Stimulated activated CD8-positive, alpha-beta memory T cell treated with anti-CD3 and anti-CD28 coated beads, Interleukin-15, amount 100 ng/mL, for 24 hours (primary cell): ENCODE measurements at places on chromosomes 5 and 9.
A peak's percentile ranks its signal among the peaks of the same experiment; 100 is the strongest.

- DNase-seq: no peak
Observed at GRCh38 chr9:82081496-82081895, 92.9 kb downstream of the SPATA31D1 start.

DNA sequence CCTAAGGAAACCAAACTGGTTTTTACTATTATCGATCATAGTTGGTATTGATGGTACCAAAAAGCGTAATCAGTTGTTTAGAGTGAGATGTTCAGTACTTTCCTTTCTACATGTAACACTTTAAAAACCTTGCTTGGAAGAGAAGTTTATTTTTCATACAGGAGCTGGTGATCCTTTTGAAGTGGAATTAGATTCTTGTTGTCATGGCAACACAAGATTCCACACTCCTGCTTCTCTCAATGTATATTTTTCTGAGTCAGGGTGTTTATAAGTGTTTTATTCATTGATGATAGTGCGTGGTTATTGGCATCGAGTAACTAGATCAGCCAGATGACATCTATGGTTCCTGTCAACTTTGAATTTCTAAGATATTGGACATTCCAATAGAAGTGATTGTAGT, 181.1 kb upstream of the CHD1 start:
- no peak for DNase-seq

DNA sequence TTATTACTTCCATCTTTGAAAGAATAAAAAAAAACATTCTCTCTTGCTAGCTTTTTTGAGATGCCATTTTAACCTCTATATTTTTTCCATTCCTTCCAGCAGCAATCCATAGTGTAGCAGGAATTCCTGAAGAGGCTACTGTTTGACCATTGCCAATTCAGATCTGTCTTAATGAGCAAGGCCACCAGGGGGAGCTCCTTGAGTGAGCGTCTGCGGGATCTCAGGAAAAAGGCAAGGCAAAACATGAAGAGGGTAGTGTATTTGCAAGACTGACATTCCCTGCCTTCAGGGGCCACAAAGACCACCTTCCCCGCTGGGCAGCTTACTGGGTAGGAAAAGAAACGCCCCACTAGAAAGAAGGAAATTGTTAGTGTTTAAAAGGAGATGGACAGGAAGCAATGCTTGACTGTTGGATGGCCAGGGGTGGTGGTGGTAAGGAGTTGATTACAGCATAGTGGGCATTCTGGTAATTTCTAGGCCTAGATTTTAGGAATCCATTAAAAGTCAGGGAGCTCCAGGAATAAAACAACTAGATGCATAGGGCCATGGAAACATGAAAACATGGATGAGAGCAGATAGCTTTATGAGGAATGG, 206.6 kb upstream of the HAPLN1 start:
- no peak for DNase-seq

DNA sequence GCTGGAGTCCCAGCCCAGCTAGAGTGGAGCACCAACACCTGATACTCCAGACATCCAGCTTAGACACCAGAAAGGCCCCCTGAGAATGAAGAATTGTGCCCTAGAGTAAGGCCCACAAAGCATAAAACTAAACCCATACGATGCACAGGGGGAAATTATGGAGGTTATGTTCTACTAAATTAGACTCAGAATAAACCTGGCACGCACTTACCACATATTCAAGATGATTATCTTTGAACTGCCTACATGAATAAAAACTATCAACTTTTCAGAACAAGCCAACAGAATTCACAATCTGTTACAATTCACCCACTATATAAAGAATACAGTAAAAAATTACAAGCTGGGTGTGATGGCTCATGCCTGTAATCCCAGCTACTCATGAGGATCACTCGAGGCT, 168.5 kb downstream of the CPLANE1 start:
- DNase-seq: no peak

DNA sequence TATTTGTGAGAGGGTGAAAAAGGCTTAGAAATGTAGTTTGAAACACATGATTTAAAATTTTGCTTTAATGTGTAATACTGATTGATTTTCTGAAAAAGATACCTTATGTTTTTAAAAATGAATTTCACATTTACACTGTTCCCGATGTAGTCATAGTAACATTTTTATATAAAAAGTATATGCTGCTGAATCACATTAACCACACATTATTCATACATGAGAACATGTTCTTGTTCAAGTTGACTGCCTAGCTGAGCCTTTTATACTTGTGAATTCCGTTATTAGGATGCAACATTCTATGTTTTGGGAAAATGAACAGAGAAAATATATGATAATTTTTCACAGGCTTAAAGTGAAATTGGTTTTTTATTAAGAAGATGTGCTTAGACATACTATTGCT, 461.1 kb upstream of the NUDT12 start:
- no peak for DNase-seq

- DNase-seq: no peak
Observed at GRCh38 chr5:141603923-141604717, 14.7 kb downstream of the DIAPH1 start.

- DNase-seq: peak; percentile 56
Observed at GRCh38 chr9:129460323-129461261, 160.3 kb downstream of the C9orf50 start.

DNA sequence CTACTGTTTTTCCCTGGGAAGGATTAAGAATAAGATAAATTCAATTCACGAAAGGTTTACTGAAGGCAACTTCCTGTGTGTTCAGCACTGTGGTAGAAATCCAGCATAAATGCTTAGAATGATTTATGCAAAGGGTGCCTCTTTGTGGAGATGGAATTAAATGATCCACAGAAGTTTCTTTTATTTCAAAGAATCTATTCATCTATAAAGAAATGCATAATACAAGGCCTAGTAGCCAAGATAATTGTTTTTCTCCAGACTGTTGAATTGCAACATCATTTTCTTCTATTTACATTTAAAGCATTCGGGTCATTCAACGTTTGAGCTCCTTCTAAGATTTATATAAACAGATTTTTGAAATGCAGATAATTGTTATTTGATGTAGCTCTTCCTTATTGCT, 138.8 kb upstream of the NFIL3 start:
- DNase-seq: no peak

DNA sequence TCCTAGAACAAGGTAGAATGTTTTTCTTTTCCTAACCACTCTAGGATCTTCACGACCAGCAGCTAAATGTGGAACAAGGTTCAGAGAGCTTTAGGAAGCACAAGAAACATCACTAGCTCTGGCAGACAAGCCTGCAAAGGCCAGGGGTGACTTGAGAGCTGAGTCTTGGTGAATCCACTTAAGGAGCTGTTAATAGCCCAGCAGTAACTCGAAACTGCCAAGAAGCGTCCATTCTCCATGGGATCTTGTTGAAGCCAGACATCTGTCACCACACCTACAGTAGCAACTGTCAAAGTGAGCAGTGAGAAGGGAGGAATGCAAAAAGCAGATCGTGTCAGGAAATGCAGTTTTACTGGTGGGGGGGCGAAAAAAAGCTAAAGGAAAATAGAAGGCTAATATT, 87.2 kb downstream of the ATPSCKMT start:
- no peak for DNase-seq

DNA sequence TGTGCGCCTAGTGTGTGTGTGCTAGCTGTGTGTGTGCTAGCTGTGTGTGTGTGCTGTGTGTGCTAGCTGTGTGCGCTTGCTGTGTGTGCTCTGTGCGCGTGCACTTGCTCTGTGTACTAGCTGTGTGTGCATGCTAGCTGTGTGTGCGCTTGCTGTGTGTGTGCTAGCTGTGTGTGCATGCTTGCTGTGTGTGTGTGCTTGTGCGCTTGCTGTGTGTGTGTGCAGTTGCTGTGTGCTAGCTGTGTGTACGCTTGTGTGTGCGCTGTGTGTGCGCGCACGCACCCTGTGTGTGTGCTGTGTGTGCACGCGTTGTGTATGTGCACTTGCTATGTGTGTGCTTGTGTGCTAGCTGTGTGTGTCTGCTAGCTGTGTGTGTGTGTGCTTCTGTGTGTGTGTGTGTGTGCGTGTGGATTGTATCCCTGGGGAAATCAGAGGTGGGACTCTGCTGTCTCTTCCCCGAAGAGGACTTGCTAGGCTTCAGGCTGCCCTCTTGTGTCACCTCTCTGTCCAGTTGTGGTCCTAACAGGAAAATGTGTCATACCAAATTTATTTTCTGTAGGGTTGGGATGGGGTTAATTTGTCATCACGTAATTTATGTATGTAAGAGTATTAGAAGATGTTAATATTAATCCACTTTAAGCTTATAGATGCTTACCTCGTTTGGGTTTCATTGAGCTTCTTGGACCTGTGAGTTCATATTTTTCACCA, 38.9 kb downstream of the TPPP start:
- DNase-seq: no peak

DNA sequence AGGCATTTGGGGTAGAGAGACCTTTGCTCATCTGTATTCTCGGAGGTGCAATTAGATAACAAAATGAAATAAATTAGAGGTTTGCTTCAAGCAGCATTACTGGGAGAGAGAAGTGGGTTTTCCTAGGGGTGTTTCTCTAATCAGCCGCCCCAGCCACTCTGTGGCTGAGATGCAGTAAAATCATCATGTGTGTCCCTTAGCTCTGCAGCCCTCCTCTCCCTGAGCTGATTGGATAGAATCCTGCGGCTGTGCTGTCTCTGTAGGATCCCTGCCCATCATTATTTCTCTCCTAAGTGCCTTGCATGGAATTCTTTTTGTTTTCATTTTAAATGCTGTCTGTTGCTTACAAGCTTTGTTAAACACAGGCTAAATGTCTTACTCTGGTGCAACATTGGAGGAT, 171.4 kb downstream of the SH3GL2 start:
- DNase-seq: no peak

DNA sequence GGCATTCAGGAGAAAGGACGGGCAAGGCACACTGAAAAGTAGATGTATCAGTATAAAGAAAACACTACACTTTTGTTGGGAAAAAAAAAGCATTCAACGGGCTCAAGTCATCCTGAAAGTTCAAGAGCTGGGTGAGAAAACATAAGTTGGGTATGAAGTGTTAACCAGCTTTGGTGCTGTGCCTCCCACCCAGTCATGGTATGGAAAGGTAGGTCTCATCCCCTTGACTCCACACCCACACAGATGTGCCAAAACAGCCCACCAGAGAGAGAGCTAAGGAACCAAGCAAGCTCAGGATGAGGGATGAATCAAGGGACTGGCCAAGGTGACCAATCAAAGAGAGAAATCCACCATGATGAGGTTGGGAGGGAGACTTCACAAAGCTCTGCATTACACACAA, 54.7 kb downstream of the ESM1 start:
- DNase-seq: no peak

GRCh38 chr5:168165221-168165914, 126.1 kb upstream of the WWC1 start:
- no peak for DNase-seq

- DNase-seq: no peak
Observed at GRCh38 chr5:17801595-17801994, 167.3 kb downstream of the TAF11L14 start.

- DNase-seq: peak; percentile 6
Observed at GRCh38 chr5:75337366-75338021, 474 bp downstream of the HMGCR start.

GRCh38 chr9:106718936-106719335, 144.0 kb upstream of the ZNF462 start:
- DNase-seq: no peak

- DNase-seq: no peak
Observed at GRCh38 chr9:124675261-124676158, 95.6 kb downstream of the NR6A1 start.

DNA sequence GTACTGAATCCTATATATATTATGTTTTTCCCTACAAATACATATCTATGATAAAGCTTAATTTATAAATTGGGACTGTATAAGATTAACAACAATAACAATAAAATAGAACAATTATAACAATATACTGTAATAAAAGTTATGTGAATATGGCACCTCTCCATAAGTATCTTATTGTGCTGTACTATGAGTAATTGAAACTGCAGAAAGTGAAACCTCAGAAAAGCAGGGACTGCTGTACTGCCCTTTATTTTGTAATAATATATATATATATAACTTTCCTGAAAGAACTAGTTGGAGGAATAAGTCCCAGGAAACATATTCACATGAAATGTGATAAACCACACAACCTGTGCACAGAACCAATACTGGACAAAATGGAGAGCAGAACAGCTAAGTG, 77.3 kb downstream of the PAM start:
- DNase-seq: no peak
